ENCODE measurements at places on chromosomes 11 and 22. TPM values are rescaled to one million over a fixed set of nuclear protein-coding genes. Genes with fewer than 3 reads are reported as not detected.

GRCh38 chr11:73870261-73870660, 6.4 kb downstream of the COA4 start:
- DNase-seq = no peak

DNA sequence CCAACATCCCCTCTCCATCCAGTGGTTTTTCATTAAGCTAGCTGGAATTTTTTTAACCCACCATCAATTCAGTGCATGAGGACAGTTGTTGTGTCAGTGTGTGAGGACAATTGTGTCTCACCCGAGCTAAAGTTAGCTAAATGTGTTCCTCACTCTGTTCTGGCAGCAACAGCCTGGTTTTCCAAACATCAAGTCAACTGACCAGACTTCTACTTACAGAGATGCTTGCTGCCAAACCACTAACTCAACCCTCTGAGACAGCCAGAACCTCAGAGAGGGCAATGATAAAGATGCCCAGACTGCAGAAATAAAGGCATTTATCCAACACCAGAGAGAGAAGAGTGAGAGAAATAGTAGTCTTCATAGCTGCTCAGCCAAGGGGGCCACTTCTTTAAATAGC, 6.7 kb downstream of the PAMR1 start:
- DNase-seq = no peak

DNA sequence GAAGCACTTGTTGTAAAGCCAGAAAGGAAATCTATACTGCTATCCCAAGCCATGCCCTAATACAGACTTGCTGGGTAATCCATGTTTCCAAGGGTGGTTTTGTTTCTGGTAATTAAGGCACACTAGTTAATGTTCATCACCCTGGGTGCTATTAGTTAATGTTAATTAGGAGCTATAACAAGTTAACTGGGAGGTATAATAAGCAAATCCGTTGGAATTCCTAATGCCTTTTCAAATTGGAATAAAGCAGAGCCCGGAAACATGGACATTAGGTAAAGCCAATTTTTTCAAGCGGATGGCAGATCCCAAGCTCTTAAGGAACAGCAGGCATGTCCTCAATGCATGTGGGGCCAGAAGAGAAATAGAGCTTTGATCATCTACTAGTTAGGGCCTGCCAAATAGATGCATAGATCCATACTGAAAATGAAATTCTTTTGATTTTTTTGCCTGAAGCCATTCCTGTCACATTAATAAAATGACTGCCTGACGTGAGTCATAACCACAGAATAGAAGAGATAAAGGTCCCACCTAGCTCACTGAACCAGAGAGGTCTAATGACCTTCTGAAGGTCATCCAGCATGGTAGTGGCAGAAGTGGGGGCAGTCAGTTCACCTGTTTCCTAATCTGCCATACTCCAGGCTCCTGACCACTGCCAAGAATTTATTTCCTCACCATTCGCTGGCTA, 28.5 kb upstream of the CCDC34 start:
- DNase-seq = no peak

SLC22A9 gene
- not detected for total RNA-seq

DNA sequence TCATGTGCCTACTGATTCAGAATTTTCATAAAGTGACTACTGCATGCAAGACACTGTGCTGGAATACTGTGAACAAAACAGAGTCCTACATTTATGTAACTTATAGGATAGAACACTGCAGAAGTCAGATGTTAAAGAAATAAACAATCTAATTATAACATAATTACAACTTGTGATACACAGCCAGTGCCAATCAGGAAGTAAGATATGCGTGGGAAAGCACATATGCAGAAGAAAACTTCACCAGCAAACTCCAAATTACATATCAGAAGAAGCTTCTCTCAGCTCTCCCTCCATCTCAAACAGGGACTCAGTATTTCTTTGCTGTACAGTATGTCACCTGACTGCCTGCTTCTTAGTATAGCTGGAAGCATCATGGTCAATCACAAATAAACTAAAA, 37.4 kb downstream of the PAK1 start:
- DNase-seq = no peak

OSBP2 gene
- 15.1 TPM for total RNA-seq

NEFH gene
- total RNA-seq = 0.16 TPM

GRCh38 chr11:69320756-69321741, 27.1 kb downstream of the MYEOV start:
- DNase-seq = no peak

GRCh38 chr11:113016905-113017304, 55.7 kb downstream of the NCAM1 start:
- no peak for DNase-seq

RASD2 gene
- 9.4 TPM for total RNA-seq
